ENCODE measurements at places on chromosomes 12 and 14.

- no peak for DNase-seq
These were observed 89.7 kb downstream of the TMCC3 start for GRCh38 chr12:94560431-94561221.

DNA sequence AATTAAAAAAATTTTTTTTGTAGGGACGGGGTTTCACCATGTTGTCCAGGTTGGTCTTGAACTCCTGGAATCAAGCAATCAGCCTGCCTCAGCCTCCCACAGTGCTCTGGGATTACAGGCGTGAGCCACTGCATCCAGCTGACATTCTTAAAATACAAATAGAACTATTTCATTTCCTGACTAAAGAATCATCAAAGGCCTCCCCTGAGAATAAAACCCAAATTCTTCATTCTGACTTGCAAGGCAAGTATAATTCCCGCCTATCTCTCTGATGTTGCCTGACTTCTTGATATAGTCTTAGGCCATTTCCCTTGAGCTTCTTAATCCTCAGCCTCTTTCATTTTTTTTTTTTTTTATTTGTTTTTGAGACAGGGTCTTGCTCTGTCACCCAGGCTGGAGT is 4.4 kb upstream of the BICD1 start:
- no peak for DNase-seq

- DNase-seq: no peak
These were observed 37.2 kb downstream of the SLC35F4 start for GRCh38 chr14:57828713-57829112.

GRCh38 chr12:6044082-6044481 is 80.4 kb downstream of the VWF start:
- DNase-seq: no peak

DNA sequence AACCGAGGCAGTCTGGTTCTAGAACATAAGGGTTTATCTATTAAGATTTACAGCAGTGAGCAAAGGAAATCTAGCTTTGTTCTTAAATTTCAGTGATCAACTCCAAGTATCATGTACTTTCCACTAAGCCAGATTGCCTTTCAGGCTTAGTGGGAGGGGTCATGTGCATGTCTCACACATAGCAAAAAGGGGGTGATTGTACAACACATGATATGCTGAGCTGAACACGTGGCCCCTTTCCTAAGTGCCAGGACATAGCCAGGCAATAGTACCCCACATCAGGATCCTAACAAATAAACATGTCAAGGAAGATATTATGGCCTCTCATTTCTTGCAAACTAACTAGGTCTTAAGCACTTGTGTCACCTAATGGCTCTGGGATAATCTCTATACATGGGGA is 347.2 kb downstream of the C12orf75 start:
- DNase-seq: no peak

GRCh38 chr14:89621791-89622638 is 205.0 kb upstream of the FOXN3 start:
- DNase-seq: no peak

GRCh38 chr14:101179691-101180211 is 276.2 kb upstream of the RTL1 start:
- no peak for DNase-seq

GRCh38 chr12:112680993-112681392 is 110.6 kb upstream of the RPH3A start:
- DNase-seq: no peak

DNA sequence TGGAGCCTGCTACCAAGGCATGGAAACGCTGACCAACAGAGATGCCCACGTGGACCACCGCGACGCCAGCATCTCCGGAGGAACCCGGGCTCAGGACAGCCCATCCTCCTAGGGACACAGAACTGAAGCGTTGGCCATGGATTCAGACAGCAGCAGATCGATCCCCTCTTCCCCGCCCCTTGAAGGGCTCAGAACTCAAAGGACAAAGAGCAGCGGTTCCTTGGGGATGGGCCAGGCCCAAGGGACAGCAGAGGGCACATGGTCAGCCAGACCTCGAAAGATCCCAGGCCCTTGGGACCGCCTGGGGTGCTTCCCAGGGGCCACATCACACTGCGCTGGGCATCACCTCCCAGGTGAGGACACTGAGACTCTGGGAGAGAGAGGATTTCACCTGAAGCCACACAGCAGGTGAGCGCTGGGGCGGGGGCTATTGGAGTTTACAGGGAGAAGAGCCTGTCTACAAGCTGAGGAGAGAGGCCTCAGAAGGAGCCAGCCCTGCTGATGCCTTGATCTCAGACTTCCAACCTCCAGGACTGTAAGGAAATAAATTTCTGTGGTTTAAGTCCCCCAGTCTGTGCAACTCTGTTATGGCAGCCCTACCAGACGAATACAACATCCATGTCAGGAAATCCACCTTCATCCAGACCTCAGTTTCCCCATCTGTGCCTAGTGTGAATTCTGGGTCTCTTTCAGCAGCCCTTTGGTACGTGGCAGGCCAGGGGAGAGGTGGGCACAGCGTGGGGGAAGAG is 49.4 kb downstream of the CCNK start:
- no peak for DNase-seq

DNA sequence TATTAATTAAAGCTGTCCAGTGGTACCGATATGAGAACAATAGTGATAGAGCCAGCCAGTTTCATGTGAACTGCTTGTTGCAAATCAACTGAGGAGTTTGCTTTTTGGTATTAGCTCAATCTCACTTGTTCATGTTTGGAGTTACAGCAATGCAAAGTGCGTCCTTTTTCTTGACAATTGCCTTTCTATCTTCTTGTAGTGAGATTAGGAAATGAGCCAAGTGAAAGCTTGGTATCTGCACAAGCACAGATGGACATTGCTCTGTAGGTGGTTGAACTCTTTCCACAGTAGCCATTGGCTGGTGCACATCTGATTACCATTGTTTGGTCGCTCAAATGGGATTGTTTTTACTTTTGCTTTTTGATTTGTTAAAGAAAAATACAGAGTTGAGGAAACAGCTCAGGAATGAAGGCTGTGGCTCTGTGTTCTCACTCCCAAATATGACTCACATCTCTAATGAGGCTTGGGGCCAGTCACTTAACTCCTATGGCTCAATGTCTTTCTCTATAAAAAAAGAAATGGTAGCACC is 241.4 kb downstream of the BMP4 start:
- no peak for DNase-seq

GRCh38 chr12:3964439-3964838 is 91.2 kb upstream of the PARP11 start:
- DNase-seq: no peak

GRCh38 chr14:29486132-29486531 is 441.5 kb downstream of the PRKD1 start:
- no peak for DNase-seq

DNA sequence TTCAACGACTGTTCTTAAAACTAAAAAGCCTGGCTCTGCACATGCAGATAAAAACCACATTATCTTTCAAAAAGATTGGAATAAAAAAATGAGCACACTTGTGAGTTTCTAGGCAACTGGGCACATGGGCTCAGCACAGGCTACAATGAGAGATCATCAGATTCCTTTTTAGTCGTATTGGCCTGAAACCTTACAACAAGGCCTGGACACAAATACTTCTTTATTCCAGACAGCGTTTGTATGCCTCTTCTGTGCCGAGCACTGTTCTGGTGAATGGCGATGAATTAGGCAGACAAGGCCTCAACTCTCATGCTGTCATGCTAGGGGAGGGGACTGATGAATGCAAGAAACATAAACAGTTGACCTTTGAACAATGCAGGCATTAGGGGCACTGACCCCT is 463.0 kb downstream of the AACS start:
- DNase-seq: no peak

DNA sequence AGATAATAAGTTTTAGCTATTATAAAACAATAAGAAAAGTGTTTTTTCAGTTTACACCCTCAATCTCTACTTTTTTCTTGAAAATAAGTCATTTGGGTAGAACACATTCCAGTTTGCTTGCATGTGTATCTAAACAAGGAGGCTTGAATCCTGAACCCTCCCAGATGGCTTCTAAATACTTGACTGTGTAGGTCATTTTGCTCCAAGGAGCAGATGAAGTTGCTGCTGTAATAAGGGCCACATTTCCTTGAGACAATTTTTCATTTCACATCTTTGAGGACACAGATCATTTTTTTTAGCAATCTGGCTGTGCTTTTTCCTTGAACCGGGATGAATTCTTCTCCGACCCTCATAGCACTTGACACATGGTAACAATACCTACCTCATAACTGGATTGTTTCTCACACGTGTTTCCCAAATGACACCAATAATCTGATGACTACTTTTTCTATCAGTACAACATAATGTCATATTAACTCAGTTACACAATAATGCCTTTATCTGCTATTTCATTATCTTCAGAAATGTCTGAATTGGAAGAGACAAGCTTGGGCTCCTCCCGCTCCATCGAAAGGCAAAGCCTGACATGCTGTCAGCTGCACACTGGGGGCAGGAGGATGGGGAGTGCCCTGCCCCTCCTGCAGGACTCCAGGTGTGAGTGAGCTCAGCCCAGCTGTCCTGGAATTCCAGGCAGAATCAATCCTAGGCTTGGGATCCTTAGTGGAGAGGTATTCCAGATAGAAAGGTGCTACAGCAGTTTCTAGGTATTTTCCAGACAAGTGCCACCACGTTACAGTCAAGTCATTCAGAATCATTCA is 30.9 kb downstream of the GPHB5 start:
- DNase-seq: no peak

DNA sequence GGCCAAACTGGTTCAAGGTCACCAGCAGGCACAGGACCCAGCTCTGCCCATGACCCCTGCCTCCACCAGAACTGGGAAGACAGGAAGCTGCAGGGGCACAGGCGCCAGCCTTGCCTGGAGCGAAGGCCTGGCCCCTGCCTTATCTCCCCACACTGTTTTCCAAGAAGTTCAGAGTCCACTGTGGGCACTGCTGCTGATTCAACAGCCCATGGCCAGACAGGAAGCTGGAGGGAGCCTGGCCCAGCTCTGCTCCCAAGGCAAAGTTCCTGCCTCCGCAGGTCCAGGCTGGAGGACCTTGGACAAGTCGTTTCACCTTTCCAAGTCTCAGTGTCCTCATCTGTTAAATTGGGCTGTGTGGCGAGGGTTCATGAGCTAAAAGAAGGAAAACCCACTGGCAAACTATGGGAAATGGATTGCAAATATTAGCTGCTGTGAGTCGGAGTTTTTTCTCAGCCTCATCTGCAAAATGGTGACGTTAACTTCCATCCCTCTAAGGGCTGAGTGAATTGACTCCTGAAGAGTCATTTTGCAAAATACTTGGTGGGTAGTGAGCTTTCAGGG is 1.2 kb downstream of the PHETA1 start:
- no peak for DNase-seq

DNA sequence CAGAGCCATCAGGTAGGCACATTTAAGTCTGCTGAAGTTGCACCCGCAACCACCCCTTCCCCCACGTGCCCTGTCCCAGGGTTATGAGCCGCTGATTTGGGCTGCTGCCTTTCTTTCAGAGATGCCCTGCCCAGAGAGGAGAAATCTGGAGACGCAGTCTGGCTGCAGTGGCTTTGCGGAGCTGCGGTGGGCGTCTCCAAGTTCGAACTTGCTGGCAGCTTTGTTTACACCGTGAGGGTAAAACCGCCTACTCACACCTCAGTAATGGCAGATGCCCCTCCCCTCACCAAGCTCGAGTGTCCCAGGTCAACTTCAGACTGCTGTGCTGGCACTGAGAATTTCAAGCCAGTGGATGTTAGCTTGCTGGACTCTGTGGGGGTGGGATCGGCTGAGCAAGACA is 14.7 kb downstream of the PTCSC3 start:
- DNase-seq: no peak

- DNase-seq: no peak
These were observed 257.0 kb upstream of the MGAT4C start for GRCh38 chr12:86513226-86513625.

DNA sequence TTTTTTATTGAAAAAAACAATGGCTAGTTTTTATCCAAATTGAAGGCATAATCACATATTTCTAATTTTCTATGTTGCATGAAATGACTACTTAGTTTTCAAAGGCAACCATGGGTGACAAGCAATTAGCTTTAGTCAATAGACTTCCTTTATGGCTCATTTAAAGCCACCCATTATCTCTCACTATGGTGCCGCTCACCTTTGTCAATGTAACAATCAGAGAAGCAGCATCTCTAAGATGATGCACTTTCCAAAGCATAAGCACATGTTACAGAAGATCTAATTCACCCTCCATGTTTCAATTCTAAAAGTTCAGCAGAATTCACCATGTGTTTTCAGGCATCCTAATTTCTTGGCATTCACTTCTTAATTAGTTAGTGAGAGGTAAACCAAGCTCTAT is 166.6 kb upstream of the RPL10L start:
- DNase-seq: no peak

GRCh38 chr12:22014783-22015144 is 31.3 kb upstream of the CMAS start:
- no peak for DNase-seq

DNA sequence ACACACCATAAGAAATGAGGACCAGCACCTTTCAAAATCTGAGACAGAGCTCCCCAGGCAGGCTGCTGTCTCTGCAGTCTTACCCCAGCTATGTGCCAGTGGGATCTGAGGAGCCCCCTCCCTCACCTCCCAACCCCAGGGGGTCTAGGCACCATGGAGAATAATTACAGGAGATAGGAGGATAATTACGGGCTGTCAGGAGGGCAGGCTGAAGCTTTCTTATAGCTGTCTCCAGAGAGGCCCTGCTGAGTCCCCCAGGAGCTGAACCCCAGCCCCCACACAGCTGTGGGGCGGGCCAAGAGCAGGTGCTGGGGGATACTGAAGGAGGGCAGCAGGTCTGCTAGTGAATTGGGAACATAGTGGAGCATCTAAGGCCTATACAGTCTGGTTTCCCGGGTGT is 6.8 kb downstream of the CPNE6 start:
- no peak for DNase-seq

DNA sequence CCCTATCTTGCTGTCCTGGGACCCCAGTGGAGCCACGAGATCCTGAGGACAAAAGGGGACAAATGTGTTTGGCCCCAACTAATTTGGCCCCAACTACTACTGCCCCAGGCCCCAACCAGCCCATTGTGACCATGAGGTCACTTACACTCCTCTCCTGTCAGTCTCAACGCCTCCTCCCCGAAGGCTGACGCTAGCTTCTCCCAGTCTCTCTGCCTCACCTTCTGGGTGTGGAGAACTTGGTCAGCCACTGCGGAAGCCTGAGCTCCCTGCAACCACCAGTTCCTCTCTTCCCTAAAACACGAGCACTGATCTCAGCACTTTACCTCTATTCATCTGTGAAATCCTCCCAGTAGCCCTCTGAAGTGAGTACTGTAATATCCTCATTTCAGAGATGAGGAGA is 13.3 kb downstream of the FAM181A start:
- DNase-seq: no peak

DNA sequence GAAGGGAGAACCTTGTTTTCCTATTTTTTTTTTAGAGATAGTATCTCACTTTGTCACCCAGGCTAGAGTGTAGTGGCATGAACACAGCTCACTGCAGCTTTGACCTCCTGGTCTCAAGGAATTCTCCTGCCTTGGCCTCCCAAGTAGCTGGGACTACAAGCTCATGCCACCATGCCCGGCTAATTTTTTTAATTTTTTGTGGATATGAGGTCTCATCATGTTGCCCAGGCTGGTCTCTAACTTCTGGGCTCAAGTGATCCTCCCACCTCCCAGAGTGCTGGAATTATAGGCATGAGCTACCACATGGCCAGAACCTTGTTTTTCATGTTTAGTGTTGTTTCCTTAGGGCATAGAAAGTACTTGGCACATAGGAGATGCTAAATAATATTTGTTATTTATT is 13.5 kb downstream of the MANSC1 start:
- DNase-seq: no peak

GRCh38 chr14:71737760-71738159 is 194.5 kb upstream of the RGS6 start:
- no peak for DNase-seq

Data from stimulated activated CD8-positive, alpha-beta memory T cell treated with anti-CD3 and anti-CD28 coated beads, Interleukin-15, amount 100 ng/mL, for 1 hour (primary cell).